ENCODE measurements at places on chromosomes 3 and 15.
A peak's percentile ranks its signal among the peaks of the same experiment; 100 is the strongest.

- peak; percentile 21 for DNase-seq
Observed at GRCh38 chr3:57434041-57434440, 110.1 kb downstream of the DNAH12 start.

DNA sequence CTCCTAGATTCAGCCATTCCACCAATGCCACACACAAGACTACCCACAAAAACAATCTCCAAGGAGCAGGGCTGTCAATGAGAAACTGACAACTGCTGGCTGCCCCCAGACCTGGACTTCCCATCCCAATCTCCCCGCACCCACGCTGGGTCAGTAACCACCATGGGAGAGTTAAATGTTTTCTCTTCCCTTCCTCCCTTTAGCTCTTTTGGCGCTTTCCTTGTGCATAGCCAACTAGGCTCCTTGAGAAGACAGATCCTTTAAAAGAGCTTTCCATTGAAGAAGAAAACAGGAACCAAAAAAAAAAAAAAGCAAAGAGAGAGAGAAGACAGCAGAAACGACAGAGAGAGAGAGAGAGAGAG, 8.3 kb downstream of the BCL6 start:
- no peak for DNase-seq

GRCh38 chr15:70556779-70557178, 206.6 kb downstream of the UACA start:
- DNase-seq, result no peak

- DNase-seq, result peak; percentile 46
Observed at GRCh38 chr15:52558196-52558595, 10.6 kb downstream of the ARPP19 start.

GRCh38 chr15:67766968-67767367, 58.3 kb upstream of the SKOR1 start:
- no peak for DNase-seq

DNA sequence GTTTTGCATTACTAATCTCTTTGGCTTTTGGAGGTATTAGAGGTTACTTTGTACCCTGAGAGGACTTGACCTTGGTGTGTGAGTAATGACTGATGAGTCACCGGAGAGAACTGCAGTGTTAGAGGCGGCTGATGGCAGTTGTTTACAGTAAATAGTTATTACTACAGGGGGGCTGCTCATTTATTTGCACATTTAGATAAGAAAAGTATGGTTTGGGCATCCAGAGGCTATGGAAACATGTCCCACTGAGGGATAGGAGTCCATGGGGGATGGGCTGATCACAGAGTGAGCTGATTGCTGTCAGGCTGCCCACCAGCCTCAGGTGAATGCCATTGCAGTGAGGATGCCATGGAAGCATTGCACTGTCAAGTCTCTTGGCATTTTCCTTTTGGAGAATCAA, 17.3 kb upstream of the STAC start:
- peak; percentile 69 for DNase-seq

GRCh38 chr15:66912441-66912840, 153.0 kb upstream of the SMAD3 start:
- DNase-seq, result no peak

- no peak for DNase-seq
Observed at GRCh38 chr3:25433106-25433505, 5.0 kb downstream of the RARB start.

GRCh38 chr3:12193485-12194165, 34.9 kb upstream of the TIMP4 start:
- peak; percentile 96 for DNase-seq

DNA sequence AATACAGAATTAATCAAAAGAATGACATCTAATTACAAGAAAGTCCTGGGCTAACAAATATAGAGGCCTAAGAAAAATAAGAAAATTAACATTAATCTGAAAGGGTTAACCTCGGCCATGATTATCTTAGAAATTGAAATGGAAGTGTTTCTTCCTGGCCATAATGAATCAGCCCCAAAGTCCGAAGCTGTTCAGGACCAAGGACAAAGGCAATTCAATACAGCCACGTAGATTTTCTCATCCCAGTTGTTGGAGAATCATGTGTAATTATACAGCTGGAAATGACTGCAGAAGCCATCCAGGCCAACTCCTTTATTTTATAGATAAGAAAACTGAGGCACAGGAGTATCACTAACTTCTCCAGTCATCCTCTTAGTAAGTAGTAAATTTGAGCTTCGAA, 38.0 kb upstream of the GBE1 start:
- DNase-seq, result no peak

- peak; percentile 81 for DNase-seq
Observed at GRCh38 chr3:152051501-152052404, 178.3 kb downstream of the SUCNR1 start.

DNA sequence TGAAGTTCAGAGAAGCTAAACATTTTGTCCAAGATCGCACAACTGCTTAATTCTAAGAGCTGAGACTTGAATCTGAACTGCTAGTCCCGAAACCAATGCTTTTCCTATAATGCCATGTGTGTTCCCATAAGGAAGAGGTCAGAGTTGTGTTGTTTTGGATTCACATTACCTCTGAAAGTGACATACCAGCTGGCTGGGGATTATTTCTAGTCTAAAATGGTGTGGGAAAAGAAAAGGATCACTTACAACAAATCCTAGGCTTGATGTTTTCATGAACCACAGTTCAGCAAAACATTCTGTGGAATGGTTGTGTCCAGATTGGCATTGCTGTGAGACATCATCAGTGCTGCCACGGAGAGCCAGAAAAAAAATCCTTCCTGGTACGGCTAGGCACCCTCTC, 35.0 kb upstream of the LRRC3B start:
- no peak for DNase-seq

DNA sequence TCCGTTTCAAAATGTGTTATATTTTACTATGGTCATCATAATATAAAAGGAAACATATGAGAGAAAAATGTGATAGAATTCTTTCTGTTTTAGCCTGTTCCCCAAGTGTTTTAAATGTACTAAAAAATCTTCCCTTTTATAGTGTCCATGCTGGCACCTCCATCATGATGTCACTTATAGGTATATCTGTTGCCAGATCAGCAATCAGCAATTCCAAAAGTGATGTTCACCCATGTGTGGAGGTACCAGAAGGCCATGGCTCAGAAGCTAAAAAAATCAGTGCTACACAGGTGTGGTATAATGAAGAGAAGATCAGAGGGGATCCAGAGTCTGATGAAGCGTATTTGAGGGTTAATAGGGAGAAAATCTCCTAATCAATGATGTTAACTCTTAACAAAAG, 1.1 kb upstream of the GPR15 start:
- no peak for DNase-seq

DNA sequence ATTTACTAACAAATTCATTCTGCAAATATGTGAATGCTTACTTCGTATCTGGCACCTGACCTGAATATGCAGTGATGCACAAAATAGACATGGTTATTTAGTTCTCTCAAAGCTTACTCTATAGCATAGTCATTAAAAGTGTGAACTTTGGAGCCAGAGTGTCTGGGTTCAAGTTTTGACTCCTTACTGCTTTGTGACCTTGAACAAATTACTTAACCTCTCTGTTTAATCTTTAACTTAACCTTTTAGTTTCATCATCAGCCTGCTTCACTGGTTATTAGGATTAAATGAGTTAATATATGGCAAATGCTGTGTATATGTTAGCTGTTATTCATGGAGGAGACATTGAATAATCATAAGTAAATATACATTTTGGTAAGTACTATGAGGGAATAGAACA, 12.1 kb upstream of the MGA start:
- no peak for DNase-seq

DNA sequence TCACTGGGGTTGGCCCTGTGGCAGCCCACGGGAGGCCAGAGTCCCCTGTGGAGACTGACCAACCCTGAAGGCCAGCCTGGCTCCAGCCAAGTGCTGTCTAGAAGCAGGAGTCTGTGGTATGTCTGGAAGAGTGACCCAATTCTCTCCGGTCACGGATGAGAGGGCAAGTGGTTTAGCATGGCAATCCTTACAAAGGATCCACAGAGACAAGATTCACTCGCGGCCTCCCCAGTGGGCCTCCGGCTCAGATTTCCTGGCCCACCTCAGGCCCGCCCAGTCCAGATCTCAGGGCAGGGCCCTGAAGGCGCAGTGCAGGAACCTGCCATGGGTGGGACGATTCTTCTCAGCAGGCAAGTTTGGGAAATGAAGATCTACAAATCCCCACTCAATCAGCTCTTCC, 5.0 kb upstream of the BCL2L10 start:
- DNase-seq, result no peak

- DNase-seq, result no peak
Observed at GRCh38 chr15:70342141-70342540, 244.4 kb upstream of the TLE3 start.

GRCh38 chr3:67384760-67385397, 269.5 kb downstream of the SUCLG2 start:
- peak; percentile 32 for DNase-seq

DNA sequence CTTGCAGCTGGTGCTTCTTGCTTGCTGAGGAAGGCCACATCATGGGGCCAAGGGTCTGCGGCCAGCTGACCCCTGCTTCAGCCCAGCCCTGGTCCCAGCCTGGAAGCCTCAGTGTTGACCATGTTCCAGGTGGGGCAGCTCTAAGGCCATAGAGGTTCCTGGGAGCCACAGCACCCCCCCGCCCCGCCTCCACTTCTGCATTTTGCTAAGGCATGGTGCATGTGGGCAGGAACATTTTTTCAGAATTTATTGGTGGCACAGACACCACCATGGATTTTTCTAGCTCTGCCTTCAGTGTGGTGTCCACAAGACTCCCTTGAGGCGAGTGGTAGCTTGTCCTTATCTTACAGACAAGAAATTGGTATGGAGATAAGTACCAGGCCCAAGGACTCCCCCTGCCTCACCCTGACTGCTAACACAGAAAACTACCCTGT, 1.9 kb upstream of the CHST14 start:
- no peak for DNase-seq

DNA sequence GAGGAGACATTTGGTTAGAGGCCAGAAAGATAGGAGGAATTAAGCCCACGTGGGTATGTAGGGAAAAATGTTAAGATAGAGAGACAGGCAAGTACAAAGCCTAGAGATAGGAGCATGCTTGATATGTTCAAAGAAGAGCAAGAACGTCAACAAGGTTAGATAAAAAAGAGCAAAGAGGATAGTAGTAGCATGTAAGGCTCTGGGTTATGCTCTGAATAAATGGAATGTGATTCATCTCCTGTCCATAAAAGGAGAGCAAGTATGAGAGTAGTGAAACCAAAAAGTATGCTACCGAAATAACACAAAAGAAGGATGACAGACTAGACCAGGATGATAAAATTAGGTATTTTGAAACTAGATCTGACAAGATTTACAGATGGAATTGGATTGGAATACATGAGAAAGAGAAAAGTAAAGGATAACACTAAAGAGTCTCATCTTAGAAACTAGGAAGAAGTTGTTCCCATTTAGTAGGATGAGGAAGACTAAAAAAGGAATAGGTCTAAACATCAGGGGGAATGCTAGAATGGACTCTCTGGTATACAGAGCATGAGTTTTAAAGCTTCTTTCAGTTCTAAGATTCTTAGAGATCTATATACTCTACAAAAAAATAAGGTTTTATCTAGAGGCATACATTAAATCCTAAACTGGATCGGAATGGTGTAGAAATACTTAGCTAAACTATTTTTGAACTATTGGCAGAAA, 59.1 kb downstream of the TRPM7 start:
- peak; percentile 25 for DNase-seq

DNA sequence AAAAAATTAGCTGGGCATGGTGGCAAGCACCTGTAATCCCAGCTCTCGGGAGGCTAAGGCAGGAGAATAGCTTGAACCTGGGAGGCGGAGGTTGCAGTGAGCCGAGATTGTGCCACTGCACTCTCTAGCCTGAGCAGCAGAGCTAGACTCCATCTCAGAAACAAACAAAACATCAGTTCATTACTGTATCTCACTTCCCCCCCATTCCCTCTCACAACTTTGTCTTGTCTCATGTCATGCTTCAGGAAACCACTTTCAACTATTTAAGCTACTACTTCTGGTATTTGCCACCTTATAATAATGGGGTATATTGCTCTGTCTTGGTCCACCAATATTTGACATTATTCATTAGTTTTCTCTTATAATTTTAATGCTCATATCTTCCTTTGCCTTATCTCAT, 26.2 kb downstream of the PIK3CA start:
- no peak for DNase-seq

GRCh38 chr3:97265237-97266005, 451.0 kb downstream of the EPHA6 start:
- no peak for DNase-seq

GRCh38 chr15:101608201-101608600, 44.0 kb downstream of the TM2D3 start:
- DNase-seq, result no peak

DNA sequence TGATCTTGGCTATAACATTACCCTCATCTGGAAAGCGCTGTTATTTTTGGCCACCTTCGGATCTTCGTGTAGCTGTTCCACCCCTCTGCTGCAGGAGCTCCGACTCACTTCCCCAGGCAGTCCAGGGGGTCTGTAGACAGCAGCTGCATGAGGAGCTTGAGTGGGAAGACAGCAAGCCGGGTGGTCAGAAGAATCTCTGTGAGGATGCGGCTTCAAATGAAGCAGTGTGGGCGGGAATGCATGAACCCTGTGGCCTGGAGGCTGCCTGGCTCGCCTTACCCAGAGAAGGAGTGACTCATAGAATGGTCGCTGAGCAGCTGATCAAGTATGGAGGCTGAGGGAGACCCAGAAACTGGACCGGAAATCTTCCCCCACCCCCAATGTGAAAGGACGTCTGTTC, 45.2 kb upstream of the NR2F2 start:
- DNase-seq, result peak; percentile 70

DNA sequence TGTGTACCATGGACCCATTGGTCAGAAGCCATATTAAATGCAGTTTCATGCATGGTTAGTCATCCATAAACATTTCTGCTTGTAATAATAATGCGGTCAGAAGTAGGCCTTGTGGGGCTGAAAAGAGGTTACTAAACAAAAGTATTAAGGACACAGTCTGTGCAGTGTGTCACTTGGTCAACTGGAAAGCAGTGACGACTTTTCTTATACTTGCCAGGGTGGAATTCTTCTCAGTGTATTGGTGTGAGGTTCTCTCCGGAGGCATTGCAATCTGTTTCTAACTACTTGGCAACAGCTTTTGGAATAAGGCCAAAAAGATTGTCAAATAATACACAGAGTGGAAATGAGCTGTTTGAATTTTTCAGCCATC, 46.8 kb downstream of the CHL1 start:
- DNase-seq, result peak; percentile 2

GRCh38 chr15:49989498-49989897, 129.5 kb downstream of the ATP8B4 start:
- DNase-seq, result no peak

DNA sequence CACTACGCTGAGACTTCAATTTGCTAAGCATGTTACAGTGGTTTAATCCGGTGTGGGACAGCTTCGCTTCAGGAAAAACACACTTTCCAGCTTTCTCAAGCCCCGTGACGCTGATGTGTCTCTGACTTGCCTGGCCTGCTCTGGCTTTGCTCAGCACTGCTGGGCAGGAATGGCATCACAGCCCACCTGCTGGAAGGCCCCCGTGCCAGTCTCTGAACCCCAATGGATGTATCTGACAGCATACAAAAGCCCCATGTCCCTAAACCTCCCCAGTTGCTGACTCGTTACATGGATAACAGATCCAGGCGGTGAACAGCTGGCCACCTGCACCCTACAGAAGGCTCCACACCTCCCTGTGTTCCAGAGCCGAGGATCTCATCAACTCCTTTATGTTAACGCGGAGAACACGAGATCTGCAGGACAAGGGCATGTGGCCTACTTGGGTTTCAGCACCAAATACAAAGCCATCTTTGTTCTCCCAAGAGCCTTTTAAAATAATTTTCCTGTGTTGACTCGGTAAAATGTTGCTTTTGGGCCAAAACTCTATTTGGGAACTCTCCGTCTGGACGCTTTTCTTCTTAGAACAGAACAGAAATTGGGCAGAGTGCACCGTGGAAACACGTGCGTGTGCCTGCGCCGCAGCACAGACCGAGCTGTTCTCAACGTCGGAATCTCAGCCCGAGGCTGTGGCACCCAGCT, 61.4 kb downstream of the ATP10A start:
- DNase-seq, result no peak

GRCh38 chr3:18747383-18747782, 322.2 kb upstream of the SATB1 start:
- no peak for DNase-seq

All from AG10803 (cell line).